ENCODE measurements at places on chromosomes 16 and 17.

DNA sequence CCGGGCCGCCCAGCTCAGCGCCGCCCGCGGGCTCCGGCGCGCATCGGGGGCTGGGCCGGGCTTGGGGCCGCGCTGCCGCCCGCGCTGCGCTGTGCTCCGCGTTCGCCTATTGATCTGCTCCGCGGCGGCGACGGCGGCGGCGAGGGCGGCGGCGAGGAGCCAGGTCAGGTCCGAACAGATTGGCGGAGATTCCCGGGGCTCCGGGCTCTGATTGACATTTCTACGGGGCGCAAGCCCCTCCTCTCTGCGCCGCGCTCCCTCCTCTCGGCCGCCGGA, 559 bp downstream of the IRX3 start:
- DNase-seq = no peak

DNA sequence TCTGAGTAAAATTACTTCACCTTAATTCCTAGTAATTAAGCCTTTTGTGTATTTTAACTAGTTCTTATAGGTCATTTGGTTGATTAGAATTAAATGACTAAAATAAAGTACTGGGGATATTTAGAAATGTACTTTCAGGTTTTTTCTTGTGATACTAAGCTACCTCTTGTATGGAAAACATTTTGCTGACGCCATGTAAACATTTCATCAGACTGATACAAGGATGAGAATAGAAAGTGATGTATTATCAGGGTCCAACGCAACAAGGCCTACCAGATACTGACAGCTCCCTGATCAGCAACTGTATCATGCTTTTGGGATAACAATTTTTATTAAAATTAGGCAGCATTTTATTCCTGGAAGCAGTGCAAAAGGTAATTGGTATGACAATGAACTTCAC, 1.7 kb downstream of the SMARCE1 start:
- DNase-seq = no peak

GRCh38 chr17:31724619-31725018, 134.4 kb downstream of the COPRS start:
- no peak for DNase-seq

GRCh38 chr17:4845118-4845517, 12.0 kb downstream of the MINK1 start:
- no peak for DNase-seq

- DNase-seq = no peak
Observed at GRCh38 chr16:78535098-78535497, 435.6 kb downstream of the WWOX start.

- DNase-seq = no peak
Observed at GRCh38 chr17:76826330-76827068, 41.7 kb upstream of the MGAT5B start.

GRCh38 chr17:73199751-73200317, 7.0 kb downstream of the COG1 start:
- DNase-seq = no peak

DNA sequence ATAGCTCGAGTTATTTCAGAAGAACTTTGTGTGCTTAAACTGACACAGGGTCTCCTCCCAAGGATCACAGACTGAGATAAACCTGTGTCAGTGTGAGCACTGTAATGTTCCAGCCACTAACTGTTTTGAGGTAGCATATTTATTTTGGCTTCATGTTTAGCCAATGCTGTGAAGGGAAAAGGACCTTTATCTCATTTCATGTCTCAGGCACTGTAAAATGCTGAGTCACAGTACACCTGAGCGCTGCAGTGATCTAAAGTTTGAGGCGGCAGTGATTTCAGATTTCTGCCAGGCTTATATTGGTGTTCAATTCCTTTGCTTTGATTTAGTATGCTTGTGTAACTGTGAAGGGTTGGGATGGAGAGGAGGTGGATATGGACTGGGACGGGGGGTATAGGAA, 3.1 kb upstream of the DNAJA2 start:
- no peak for DNase-seq

DNA sequence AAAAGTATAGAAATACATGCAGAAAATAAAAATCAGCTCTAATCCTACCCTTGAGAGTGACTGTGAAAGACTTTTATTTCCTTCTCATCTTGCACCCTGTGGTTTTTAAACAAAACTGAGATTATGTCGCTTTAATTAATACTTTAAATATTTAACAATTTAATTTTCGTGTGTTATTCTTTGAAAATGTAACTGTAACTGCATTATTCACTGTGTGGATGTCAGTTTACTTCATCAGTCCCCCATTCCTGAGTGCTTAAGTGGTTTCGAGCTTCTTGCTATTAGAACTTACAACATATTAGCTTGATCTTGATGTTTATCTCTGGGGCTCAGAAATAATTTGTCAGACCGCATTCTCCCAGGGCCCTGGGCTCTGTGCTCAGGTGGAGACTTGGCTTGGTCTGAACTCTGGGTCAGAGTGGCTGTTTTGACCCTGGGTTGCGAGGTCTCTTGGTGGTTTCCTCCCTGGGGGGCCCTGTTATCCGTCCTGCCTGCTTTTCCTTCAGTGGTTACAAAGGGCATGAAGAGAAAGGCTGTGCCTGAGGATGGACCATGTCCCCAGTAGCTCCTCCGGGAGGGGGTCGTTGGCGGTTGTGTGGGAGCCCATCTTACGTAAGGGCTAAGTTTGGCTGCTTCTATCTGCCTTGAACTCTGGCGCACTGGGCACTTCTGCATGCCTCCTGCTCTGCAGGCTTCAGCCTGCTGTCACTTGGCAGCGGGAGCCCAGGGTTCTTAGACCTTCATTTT, 25.7 kb downstream of the AKAP1 start:
- DNase-seq = no peak

GRCh38 chr17:20206068-20206467, 196.9 kb downstream of the SPECC1 start:
- no peak for DNase-seq

GRCh38 chr17:82698974-82699442, 510 bp upstream of the RAB40B start:
- DNase-seq = no peak

GRCh38 chr16:11666103-11667055, 1.9 kb upstream of the SNN start:
- DNase-seq = no peak

DNA sequence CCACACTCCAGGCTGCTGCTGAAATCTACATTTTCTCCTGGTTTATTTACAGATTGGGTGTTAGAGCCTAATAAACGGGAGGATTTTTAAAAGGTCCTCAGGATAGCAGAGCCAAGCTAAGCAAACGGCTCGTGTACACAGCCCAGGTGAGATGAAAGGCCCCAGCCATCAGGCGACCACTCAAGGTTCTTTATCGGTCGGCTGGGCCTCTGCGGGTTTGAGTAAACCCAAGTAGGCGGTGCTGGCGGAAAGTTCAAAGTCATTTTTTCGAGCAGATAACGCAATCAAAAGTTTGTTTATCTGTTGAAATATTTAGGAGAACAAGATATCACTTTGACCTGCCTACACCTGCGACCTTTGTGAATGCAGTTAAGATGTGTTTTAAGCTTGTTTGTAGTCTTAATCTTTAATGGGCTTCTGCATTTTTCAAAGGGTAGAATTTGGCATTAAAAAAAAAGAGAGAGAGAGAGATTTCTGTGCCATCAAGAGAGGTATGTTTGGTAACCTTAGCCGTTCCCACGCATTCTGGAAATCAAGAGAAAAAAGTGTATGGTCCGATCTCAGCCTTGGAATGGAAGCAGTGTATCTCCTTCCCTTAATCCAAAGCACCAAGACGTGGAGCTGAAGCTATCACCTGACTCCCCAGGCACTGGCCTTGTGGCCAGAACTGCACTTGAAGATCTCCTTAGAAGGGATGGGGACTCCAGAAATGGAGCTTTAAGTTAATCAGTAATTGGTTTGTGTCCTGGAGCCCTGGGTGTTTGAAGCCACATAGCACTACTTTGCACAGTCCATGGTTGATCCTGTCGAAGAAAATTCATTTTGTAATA, 301.7 kb upstream of the IRX5 start:
- no peak for DNase-seq

All from thyroid gland (tissue), 4 donors.